ENCODE measurements at places on chromosomes 2 and 18. TPM values are rescaled to one million over a fixed set of nuclear protein-coding genes. Genes with fewer than 3 reads are reported as not detected.

The PTGR3 gene
- total RNA-seq, result 15.5 TPM

The TM4SF20 gene
- not detected for total RNA-seq

The NDUFAF7 gene
- 25.3 TPM for total RNA-seq

The FAM228A gene
- total RNA-seq, result 3.7 TPM

The AQP12A gene
- not detected for total RNA-seq

The HMSD gene
- total RNA-seq, result 0.25 TPM

The MARCO gene
- total RNA-seq, result 0.25 TPM

The BMP10 gene
- total RNA-seq, result not detected

The COX5B gene
- 134 TPM for total RNA-seq

The CCDC121 gene
- total RNA-seq, result 3.9 TPM

The HSBP1L1 gene
- 1.5 TPM for total RNA-seq

The MAP2 gene
- total RNA-seq, result 767 TPM

The TDRD15 gene
- not detected for total RNA-seq

The DPP10 gene
- 50.9 TPM for total RNA-seq

The CCL20 gene
- total RNA-seq, result not detected

The STPG4 gene
- total RNA-seq, result 0.49 TPM

The ZBTB7C gene
- total RNA-seq, result 2.0 TPM

The MBP gene
- total RNA-seq, result 10.1 TPM

The GCC2 gene
- total RNA-seq, result 25.8 TPM

The DIPK1C gene
- total RNA-seq, result 5.2 TPM

The GCKR gene
- 0.49 TPM for total RNA-seq

The CROCC2 gene
- total RNA-seq, result not detected

The FAM228B gene
- 71.8 TPM for total RNA-seq

Measured in temporal lobe (tissue), 4 donors.